ENCODE measurements at places on chromosomes 13 and 19. TPM values are rescaled to one million over a fixed set of nuclear protein-coding genes. Genes with fewer than 3 reads are reported as not detected.

Gene RAB3A
- 5.5 TPM for total RNA-seq

Gene C13orf42
- total RNA-seq: not detected

Gene SUGT1
- total RNA-seq: 64.0 TPM

Gene EFNA2
- not detected for total RNA-seq

Gene PSG11
- not detected for total RNA-seq

Gene SLC25A30
- 16.4 TPM for total RNA-seq

Gene KIR2DL1
- not detected for total RNA-seq

Gene NCAN
- total RNA-seq: under 0.01 TPM

Gene APOC4
- not detected for total RNA-seq

Gene SPART
- 81.3 TPM for total RNA-seq

Gene ZIK1
- total RNA-seq: 8.1 TPM

Gene ERICH4
- not detected for total RNA-seq

Gene ZNF649
- 3.8 TPM for total RNA-seq

Gene LACC1
- 19.0 TPM for total RNA-seq

Gene RASAL3
- 0.15 TPM for total RNA-seq

Gene RPS15
- total RNA-seq: 768 TPM

Gene C2CD4C
- 0.29 TPM for total RNA-seq

Gene ZNF224
- total RNA-seq: 27.8 TPM

Gene C19orf81
- not detected for total RNA-seq

Gene PEG3
- total RNA-seq: 0.29 TPM

Gene KL
- 0.15 TPM for total RNA-seq

Gene GFY
- not detected for total RNA-seq

Gene SERPINE3
- not detected for total RNA-seq

Gene CBARP
- total RNA-seq: 5.3 TPM
